GM23248 (cell line): ENCODE measurements at places on chromosomes 7 and 10. TPM values are rescaled to one million over a fixed set of nuclear protein-coding genes. Genes with fewer than 3 reads are reported as not detected.

GRCh38 chr7:47843291-47843690, 105.0 kb downstream of the PKD1L1 start:
- no peak for DNase-seq
- H3K4me3 ChIP-seq = no peak overlapping the region
- H3K36me3 ChIP-seq = no peaks in the 10 kb centered on the region
- peaks cover 14% of the 10 kb centered on the region for H3K4me1 ChIP-seq
- peaks cover 4% of the 10 kb centered on the region; the same call in 1 of the 2 replicates for H3K27me3 ChIP-seq
- no peak overlapping the region for H3K27ac ChIP-seq

GRCh38 chr10:67618116-67618515, 77.9 kb downstream of the CTNNA3 start:
- H3K4me3 ChIP-seq = no peak overlapping the region
- no peaks in the 10 kb centered on the region for H3K36me3 ChIP-seq
- H3K4me1 ChIP-seq = peaks cover 7% of the 10 kb centered on the region; the same call in 1 of the 2 replicates
- no peak overlapping the region for H3K27ac ChIP-seq
- DNase-seq = peak; percentile 5
- H3K27me3 ChIP-seq = peaks cover 31% of the 10 kb centered on the region

DNA sequence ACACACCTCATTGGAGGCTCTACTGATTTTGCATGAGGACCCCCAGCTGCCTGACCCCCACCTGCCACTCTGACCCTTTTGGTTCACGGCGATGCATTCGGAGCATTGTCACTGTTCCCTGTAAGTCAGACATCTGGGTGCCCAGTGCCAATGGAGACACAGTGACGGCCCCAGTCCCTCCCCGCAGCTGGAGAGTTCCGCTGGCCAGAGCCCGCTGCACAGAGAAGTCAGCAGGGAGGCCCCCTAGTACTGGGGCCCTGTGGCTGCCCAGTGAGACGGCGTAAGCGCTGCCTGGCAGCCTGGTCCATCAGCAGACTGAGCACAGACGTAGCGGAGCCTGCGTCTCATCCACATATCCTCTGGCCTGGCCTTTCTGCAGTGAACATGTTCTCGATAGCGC, 77.5 kb downstream of the NKX6-2 start:
- no peak for DNase-seq
- peaks cover 9% of the 10 kb centered on the region for H3K36me3 ChIP-seq
- no peak overlapping the region for H3K27ac ChIP-seq
- no peaks in the 10 kb centered on the region for H3K4me1 ChIP-seq

- H3K27ac ChIP-seq = no peak overlapping the region
- no peaks in the 10 kb centered on the region for H3K27me3 ChIP-seq
- no peaks in the 10 kb centered on the region for H3K36me3 ChIP-seq
- H3K4me3 ChIP-seq = no peak overlapping the region
- H3K4me1 ChIP-seq = peaks cover 25% of the 10 kb centered on the region
Observed at GRCh38 chr7:43201912-43202311, 89.5 kb downstream of the HECW1 start.

DNA sequence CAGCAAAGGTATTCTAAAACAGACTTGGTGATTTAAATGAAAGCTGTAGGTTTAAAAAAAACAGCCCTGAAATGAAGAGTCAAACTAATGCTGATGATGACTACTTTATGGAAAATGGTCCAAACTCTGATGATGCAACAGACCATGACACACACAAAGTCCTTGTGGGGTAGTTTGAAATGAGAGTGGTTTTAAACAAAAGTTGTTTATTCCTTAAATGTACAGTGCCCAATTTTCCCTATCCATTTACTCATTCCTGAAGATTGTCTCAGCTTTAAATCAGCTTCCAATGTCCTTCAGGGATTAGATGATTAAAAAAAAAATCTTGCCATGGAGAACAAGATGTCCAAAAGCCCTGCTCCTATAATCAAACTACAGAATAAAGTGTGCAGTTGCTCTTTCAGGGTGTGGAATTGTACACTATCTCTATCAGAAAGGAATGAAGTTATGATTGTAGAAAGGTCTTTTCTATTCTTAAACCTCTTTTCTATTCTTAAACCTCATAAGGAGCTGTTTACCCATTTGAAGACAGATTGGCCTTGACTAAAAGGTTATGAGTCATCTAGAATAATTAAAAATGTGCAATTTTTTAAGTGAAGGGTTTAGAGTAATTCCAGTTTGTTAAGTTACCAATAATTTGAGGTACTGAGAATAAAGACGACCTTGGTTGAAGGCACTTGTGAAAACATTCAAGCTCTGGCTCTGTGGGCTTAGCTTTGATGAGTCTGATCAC, 70.2 kb upstream of the ITGA8 start:
- peak overlapping the region; percentile 50 for H3K4me3 ChIP-seq
- H3K36me3 ChIP-seq = peaks cover 16% of the 10 kb centered on the region
- DNase-seq = peak; percentile 88

DNA sequence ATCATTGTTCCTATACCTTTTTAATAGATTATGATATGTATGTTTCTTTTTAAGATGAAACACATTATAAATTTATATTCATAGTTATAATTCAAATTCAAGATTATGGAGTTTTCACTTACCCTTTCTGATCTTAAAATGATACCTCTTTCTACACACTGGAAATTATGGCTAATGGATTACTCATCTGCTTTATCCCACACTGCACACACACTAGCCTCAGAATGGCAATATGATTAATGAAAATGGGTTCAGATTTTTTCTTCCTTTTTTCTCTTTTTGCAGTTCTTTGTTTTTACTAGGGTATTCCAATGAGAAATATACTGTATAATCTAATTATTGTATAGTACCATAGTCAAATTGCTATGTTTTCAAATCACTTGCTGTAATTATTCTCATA, 82.3 kb upstream of the FZD1 start:
- H3K27me3 ChIP-seq = no peaks in the 10 kb centered on the region
- peaks cover 23% of the 10 kb centered on the region for H3K4me1 ChIP-seq
- DNase-seq = peak; percentile 56

GRCh38 chr10:124285587-124286527, 132.9 kb downstream of the OAT start:
- DNase-seq = peak; percentile 17
- H3K27me3 ChIP-seq = 0 out of 2 replicates have a peak, but pooled peaks cover 7% of the 10 kb centered on the region
- no peaks in the 10 kb centered on the region for H3K4me1 ChIP-seq
- H3K4me3 ChIP-seq = peak overlapping the region; percentile 37; the same call in 1 of the 2 replicates
- H3K27ac ChIP-seq = no peak overlapping the region

DNA sequence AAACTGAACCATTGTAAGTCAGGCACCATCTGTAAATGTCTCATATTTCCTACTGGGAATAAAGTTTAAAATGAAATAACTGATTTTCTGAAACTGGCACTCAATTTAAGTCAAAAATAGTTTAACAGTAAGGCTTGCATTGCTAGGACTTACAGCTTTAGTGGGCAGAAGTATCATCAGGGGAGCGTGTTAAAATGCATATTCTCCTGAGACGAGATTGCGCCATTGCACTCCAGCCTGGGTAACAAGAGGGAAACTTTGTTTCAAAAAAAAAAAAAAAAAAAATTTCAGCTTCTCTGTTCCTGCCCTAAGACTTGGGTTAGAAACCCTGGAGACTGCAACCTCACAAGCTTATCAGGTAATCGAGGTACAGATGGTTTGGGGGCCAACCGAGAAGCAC, 65.4 kb downstream of the UBE3C start:
- no peaks in the 10 kb centered on the region for H3K4me1 ChIP-seq
- DNase-seq = no peak
- peaks cover 29% of the 10 kb centered on the region for H3K36me3 ChIP-seq
- no peak overlapping the region for H3K4me3 ChIP-seq
- no peaks in the 10 kb centered on the region for H3K27me3 ChIP-seq

GRCh38 chr7:95688931-95689495, 83.3 kb upstream of the DYNC1I1 start:
- DNase-seq = peak; percentile 47
- H3K27me3 ChIP-seq = no peaks in the 10 kb centered on the region
- no peaks in the 10 kb centered on the region for H3K36me3 ChIP-seq
- no peak overlapping the region for H3K27ac ChIP-seq
- no peak overlapping the region for H3K4me3 ChIP-seq
- H3K4me1 ChIP-seq = no peaks in the 10 kb centered on the region

GRCh38 chr7:153457746-153458145, 594.5 kb upstream of the DPP6 start:
- DNase-seq = no peak
- H3K27me3 ChIP-seq = no peaks in the 10 kb centered on the region
- no peak overlapping the region for H3K4me3 ChIP-seq
- H3K36me3 ChIP-seq = no peaks in the 10 kb centered on the region

DNA sequence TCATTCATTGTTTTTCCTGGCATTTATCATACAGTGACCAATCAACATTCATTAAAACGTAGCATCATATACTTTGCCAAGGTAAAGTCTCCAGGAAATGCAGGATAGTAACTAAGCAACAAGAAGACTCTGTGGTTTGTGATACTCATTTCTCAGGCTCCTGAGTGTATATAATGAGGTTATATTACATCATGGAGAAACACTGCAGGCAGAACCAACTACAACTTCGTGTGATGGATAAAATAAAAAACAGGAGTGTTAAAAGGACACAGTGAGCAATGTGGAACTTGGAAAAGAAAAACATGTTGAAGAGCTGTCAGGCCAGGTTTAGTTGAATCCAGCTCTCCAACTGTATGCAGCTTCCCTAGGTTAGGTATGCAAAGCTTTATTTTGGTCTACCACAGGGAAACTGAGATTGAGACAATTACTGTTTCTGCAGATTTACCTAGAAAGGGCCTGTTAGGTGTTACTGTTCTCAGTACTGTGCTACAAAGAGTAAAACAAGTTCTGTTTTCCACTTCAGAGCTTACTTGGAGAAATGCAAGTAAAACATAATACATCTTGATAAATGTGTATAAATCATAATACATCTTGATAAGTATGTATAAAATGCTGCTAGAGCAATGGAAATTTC, 7.8 kb upstream of the CCNY start:
- H3K36me3 ChIP-seq = no peaks in the 10 kb centered on the region
- no peaks in the 10 kb centered on the region for H3K27me3 ChIP-seq

Gene BHLHA15
- not detected in 2 replicates for total RNA-seq

Gene ASB10
- not detected in 2 replicates for total RNA-seq

Gene SEPTIN14
- total RNA-seq = not detected in 2 replicates

Gene SHH
- total RNA-seq = not detected in 2 replicates

Gene ABCB4
- total RNA-seq = 0.43 and 0.51 TPM in 2 replicates

Gene NAT16
- total RNA-seq = not detected in 2 replicates
